ENCODE measurements at places on chromosomes 1 and 21.

DNA sequence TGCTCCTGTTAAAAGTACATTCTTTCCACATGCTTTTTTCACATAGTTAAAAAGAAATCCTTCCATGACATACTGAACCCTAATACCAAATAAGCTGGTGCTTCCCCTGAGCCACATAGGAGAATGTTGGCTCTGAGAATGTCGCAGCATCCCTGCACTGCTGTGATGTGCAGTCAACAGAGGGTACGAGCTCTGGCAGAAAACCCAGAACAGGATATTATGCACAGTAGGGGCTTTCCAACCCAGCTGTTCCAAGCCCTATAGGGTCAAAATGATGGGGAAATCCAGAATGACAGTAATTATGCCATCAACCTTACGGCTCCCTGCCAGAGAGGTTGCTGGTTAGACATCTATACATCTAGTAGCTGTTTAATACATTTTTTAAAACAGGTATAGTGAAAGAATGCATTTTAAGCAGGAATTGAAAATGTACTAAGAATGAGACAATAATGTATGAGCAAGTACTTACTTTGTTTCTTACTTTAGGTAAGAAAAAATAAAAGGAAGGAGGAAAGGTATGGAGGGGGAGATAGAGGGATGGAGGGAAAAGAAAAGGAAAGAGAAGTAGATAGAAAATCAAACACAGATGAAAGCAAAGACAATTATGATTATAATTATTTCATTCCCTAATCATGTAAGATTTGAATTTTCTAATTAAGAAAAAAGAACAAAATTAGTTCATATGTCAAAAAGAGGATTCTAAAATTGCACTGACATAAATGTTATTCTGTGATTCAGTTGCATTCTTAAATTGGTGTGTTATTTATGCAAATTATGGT, 126.0 kb downstream of the NR5A2 start:
- DNase-seq, result no peak

GRCh38 chr1:100643471-100644196, 75.9 kb upstream of the VCAM1 start:
- DNase-seq, result no peak

DNA sequence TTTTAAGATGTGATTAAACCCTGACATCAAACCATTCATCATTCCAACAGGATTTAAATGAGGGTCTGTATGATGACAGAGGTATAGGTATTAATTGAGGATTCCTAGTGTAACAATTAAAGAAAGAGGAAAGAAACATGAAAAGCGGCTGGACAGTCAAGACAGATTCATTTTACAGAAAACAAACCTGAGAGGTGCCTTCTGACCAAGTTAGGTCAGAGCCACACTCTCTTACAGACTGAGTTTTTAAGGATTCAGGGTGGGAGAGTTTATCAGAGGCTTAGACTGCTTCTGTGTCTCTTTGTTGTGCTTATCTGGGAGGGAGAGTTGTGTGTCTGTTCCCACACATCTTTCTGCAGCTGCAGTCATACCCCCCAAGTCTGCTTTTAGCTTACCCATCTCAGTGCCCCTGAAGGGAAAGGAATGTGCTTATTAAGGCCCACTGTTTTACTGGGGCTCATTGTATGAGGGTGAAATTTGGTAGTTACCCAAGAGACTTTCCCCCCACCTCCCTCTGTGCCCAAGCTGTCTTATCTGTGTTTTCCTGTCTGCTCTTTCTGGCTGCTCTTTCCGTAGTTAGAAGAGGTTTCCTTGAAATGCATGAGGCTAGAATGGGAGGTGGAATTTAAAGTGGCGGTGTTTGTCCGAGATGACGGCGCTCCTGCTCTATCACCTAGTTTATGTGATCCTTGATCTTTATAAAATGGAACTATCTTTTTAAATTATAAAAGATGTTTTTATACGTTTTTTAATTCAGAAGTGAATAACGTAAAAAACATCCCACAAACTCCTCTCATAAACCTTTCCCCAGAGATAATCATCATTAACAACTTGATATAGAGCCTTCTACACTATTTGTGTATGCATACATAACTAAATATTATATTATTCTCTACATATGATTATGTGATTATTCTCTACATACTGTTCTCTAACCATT, 96.0 kb upstream of the TNFSF4 start:
- no peak for DNase-seq

DNA sequence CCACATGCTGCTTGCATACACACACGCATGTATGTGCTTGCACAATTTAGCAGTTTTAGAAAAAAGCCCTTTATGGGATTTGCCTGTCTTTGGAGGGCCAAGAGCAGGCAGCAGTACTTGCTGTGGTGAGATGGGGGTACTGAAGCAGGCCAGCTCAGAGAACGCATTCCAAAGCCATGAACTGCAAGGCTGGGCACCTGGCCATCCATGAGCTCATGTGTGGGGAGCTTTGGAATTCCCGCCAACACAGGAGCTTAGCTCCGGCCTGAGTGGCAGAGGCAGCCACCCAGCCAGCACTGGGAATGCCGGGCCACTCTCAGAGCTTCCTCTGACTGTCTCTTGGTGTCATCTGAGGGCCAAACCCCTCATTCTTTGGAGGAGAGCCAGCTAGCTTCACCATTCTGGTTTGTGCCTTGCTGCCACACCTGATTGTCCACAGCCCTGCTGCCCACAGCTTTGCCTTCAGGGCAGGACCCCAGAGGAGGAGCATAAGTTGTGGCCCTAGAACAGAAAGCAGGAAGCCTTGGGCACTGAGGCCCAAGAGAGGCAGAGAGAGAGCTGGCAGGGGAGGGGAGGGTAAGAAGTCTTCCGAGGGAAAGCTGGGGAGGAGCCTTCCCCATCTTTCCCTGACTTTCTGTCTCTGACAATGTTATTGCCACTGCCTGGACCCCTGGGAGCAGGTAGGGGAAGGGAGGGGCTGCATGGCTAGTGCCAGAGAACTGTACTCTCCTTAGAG, 92.1 kb upstream of the POU3F1 start:
- DNase-seq, result no peak

DNA sequence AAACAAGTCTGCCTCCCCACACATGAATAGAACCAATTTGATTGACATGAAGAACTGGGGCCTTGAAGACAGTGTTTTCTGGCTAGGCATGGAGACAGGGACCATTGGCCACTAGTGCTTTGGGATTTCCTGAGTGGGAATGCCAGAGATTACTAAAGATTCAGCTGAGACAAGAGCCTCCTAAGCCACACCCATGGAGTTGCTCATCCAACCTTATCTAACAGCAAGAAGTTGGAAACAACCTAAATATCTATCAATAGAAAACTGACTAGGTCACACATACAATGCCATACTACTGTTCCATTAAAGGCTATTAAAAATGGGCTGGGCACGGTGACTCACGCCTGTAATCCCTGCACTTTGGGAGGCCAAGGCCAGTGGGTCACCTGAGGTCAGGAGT, 184.1 kb downstream of the ZBTB18 start:
- no peak for DNase-seq

GRCh38 chr1:116674011-116674531, 6.5 kb upstream of the IGSF3 start:
- no peak for DNase-seq

GRCh38 chr1:206014601-206015000, 9.1 kb downstream of the CTSE start:
- no peak for DNase-seq

Measured in NCI-H1436 treated with DMSO at 0.1 percent for 48 hours (cell line).